ENCODE measurements at places on chromosomes 11 and 22.

- no peak for DNase-seq
These were observed 361 bp downstream of the CTSD start for GRCh38 chr11:1763336-1763795.

- DNase-seq, result no peak
These were observed 32.7 kb upstream of the DAGLA start for GRCh38 chr11:61647529-61647928.

DNA sequence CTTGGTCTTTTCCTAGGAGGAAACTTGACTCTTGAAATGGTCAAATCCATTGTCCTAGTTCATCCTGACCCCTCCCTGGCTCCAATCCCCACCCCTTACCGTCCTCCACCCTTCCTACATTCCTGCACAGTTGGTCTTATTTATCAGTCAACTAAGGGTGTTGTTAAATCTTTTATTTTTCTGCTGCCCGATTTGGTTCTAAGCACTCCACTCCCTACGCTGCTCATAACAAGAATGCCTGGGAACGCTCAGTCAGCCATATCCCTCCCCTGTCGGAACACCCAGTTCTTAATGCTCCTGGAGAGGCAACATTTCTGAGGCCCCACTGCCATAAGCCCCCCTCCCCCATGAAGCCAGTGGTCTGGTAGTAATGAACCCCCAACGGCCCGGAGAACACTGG, 9.7 kb downstream of the EHF start:
- no peak for DNase-seq

GRCh38 chr22:31829505-31829904, 75.7 kb downstream of the DEPDC5 start:
- DNase-seq, result peak; percentile 15

- no peak for DNase-seq
These were observed 114.5 kb downstream of the NAT10 start for GRCh38 chr11:34219941-34220370.

- DNase-seq, result peak; percentile 26
These were observed 8.3 kb upstream of the SLC39A13 start for GRCh38 chr11:47399860-47400767.

GRCh38 chr22:50048061-50048765, 9.9 kb downstream of the TTLL8 start:
- no peak for DNase-seq

DNA sequence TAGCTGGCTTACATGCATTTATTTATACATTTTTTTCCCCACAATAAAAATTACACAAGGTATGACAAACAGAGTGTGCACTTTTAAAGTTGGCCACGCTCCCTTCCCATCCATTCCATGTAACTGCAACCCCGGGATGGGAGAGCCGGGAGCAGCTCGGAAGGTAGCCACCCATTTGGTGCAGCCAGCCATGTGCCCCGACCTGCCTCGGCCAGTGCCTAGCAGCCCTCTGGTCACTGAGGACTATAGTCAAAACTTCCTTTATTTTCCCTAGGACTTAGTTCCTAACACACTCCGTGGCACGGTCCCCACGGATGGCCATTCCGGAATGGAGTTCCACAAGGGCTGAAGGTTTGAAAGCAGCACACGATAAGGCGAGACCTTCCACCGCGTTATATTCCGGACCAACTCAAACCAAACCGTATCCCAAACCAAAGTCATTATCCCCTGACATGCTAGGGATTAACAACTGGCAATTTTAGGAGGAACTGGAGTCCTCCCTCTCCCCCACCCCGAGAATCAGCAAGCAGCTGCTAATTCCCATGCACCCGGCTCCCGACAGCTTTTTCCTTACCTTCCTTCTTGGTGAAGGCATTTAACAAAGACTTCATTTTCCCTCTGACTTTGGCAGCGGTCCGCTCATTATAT, 426.4 kb downstream of the SHANK2 start:
- DNase-seq, result no peak

GRCh38 chr11:6799402-6799801, at the start of gene OR6A2:
Gene OR6A2, minus strand, starts transcription at chr11:6799689. Its CDS starts 3,981 bp downstream, at chr11:6795708.
- no peak for DNase-seq

- DNase-seq, result no peak
These were observed 76.8 kb downstream of the JAM3 start for GRCh38 chr11:134145715-134146114.

- no peak for DNase-seq
These were observed 3.5 kb upstream of the ASRGL1 start for GRCh38 chr11:62333768-62334167.

GRCh38 chr22:39776295-39777009, 117.1 kb downstream of the ENTHD1 start:
- no peak for DNase-seq

DNA sequence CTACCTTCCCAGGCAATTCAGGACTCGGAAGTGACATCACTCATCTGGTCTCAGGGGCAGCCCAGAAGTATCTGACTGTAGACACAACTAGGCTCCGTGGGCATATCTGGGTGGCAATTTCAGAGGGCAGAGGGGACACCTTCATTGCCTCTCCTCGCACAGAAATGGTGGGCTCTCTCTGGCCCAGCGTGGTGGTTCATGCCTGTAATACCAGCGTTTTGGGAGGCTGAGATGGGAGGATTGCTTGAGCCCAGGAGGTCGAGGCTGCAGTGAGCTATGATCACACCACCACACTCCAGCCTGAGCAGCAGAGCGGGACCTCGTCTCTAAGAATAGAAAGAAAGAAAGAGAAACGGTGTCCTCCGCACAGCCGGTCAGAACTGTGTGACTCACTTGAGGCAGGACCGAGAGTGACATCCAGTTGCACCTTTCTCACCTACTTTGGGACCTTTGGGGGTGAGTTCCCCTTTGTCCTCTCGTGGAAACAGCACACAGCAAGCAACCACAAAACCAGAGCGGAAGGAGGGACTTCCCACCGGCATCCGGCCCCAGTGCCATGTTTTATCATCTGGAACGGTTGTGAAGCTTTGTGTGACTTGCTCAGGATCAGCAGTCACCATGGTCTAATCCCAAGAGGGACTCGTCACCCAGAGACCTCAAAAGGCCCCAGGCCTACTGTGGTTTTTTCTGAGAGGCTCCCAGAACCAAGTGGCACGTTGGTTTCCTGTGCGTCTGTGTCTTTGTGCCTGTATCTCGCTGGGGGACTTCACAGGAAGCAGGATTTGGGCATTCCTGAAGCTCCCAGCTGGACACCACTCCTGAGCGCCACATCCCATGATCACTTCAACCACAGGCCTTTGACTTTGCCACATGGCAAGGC, 38.4 kb upstream of the EMID1 start:
- DNase-seq, result no peak

GRCh38 chr11:57556041-57556440, 11.4 kb downstream of the UBE2L6 start:
- no peak for DNase-seq

DNA sequence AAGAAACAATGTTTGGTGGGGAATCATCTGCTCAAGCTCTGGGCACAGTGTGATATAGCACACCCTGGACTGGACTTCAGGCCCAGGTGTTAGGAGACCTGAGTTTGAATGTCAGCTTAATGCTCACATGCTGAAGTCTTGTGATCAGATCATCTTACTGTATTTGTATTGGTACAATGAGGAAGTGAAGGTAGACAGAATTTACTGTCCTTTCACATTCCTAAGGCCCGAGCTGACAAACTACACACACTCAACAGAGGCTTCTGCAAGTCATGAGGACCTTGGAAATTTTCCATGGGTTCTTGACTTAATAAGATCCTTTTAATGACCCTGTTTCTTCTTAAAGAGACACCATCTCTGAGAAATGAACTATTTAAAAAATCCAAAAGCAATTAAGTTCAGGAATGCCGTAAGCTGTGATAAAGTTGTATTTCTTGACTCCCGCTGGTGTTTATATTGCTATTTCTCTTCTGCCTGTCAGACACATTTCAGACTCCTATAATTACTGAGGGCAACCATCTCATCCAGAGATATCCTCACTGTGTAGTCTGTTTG, 802.0 kb downstream of the DLG2 start:
- no peak for DNase-seq

DNA sequence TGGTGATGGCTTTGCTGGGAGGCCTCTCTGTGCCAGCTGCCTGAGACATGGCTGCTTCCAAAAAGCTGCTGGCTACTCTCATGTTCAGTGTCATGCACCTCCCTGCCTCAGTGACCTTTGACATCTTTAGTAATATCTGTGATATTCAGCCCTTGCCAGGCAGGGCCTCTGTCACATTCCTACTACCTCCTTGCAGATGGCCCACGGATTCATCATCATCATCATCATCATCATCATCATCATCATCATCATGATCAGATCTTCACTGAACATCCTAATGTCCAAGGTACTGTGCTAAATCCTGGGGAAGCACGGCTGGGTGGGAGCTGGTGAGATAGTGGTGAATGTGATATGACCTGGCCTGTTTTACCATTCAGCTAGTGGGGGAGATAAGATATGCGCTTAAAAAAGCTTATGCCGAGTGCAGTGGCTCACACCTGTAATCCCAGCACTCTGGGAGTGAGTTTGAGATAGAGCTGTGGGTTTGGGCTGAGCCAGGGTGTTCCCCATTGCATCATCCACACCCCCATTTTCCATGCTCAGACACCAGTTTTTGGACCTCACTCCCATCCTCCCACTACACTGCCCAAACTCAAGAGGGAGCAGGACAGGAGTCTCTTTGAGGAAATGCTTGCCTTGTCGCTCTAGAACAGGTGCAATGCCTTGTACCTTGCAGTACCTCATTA, 17.1 kb upstream of the TMPRSS13 start:
- DNase-seq, result no peak

- no peak for DNase-seq
These were observed 291.6 kb upstream of the CNTN5 start for GRCh38 chr11:98729118-98729517.

DNA sequence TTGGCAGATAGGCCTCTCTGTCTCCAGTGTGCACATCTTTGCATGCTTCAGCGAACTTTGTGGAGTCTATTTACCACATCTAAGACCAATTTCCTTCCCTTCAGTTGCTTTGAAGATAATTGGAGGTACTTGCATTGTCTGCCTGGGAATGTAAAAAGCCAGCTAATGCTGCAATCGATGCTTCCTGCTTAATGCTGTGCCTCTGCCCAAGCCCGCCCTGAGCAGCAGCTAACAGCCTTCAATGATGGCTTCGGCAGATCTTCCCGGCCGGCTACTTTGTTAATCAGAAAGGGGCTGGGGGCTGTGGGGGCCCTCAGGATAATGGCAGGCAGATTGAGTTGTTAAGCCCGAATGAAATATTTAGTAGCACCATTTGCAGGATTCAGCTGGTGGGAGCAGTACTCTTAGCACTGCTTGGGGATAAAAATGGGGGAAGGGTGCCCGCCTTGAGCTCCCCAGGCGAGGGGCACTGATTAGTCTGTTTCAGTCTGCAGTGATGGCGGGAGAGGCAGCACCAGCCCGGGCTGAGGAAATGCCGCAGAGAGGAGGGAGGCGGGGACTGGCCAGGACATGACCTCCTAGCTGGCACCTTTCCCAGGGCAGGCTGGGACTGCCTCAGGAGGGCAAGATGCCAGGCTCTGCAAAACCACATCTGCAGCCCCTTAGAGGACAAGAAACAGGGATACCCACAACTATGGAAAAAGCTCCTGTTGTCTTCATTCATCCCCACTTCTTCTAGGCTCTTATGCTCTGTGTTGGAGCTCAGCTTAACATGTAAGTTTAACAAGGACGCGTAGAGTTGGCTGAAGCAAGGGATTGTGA, 460.0 kb downstream of the BUD13 start:
- no peak for DNase-seq

GRCh38 chr22:44133901-44134571, 46.7 kb upstream of the PARVG start:
- DNase-seq, result no peak

DNA sequence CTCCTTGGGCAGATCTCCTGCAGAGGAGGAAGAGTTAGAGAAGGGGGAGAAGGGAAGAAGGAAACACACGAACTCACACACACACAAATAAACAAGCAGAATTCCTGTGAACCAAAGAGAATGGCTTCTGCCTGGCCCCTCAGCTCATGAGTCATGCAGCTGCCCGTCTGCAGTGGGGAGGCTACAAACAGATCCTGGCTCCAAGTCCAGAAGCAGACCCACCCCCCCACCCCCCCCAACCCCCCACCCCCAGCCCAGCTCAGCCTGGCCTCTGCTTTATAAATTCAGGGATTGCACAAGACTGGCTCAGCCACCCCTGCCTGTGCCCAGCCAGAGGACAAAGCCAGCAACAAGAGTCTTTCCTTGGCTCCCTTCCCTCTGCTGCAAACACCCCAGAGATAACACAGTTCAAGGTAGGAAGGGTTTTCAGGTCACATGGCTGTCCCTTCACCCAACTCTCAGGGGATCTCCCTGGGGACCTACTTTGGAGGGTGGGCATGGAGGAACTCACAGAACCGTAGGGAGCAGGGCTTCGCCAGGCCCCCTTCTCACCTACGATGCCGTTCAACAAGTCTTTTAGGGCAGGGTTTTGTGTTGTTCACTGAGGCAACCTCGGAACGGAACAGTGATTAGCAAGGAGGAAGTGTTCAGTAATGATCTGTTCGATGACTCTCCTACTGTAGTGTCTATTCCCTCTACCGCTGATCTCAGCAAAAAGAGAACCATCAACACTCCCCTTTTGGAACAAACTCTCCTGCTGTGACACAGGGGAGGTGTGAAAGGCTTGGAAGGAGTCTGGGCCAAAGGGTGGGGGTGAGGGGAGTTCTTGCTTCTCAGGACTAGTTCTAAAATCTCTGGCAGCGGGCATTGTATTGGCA, 35.5 kb downstream of the RPL27A start:
- DNase-seq, result no peak

Data from activated T-helper 1 cell treated with anti-CD3 and anti-CD28 coated beads, Interleukin-2, amount 50 U/mL, for 16 hours (primary cell).